Right lobe of liver (tissue), 6 donors: ENCODE measurements at places on chromosomes 11 and 22. TPM values are rescaled to one million over a fixed set of nuclear protein-coding genes. Genes with fewer than 3 reads are reported as not detected.

DNA sequence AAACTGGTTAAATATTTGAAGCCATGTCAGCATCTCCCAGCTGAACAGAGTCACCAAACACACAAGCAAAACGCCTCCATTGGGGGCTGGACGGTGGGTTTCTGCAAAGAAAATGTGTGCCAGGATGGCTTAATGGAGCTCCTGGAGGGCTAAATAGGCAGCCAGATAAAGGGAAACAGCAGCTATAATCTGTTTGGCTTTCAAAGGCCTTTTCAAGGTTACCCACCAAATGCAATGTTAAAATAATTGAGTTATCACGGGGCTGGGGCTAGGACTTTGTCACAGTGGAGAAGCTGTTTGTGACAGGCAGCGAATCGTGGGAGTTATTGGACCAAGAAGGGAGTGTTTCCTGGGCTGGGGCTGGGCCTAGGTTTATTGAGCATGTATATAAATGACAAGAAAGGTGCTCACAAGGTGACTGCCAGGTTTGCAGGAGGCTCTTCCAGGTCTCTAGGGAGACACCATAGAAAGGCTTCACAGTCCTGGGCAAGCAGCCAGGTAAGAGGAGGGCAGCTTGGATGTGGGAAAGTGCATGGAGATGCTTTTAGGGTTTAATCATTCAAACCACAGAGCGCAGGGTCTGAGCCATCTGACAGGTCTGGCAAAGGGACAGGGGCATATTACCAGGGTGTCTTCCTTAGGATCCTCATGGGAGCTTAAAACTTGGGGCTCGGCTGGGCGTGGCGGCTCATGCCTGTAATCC, 28.3 kb downstream of the GRIK4 start:
- no peak for DNase-seq

DNA sequence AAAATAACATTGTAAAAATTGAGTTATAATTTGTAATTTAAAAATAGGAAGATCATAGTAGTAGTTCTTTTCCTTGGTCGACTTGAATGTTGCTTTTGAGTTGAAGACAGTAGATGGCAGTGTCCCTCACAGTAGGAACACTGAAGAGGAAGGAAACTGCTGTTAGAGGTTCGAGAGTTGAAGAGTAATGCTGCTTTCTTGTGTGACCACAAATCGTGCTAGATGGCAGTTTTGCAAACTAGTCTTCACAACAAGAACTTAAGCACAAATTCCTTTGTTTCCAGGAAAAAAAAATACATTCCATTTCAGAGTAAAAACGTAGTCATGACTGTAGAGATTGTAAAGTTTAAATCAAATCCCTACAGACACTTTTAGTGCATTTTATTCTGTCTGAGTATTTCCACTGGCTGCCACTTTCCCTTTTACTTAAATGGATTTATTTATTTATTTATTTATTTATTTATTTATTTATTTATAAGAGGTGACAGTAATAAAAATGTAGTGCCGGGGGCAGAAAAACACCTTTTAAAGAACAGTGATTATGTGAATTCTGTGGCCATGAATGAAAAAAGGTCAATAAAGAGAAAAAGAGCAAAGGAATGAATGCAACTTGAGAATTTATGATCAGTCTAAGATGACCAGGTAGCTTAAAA, 54.6 kb downstream of the SPECC1L start:
- no peak for DNase-seq

DNA sequence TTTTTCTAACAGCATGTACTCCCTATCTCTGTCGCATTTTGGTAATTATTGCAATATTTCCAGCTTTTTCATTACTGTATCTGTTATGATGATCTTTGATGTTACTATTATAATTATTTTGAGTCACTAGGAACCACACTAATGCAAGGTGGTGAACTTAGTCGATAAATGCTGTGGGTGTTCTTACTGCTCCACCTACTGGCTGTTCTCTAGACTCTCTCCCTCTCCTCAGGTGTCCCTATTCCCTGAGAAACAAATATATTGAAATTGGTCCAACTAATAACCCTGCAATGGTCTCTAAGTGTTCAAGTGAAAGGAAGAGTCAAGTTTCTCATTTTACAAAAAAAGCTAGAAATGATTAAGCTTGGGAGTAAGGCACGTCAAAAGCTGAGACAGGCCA, 10.5 kb downstream of the ARL14EP start:
- DNase-seq = no peak

DNA sequence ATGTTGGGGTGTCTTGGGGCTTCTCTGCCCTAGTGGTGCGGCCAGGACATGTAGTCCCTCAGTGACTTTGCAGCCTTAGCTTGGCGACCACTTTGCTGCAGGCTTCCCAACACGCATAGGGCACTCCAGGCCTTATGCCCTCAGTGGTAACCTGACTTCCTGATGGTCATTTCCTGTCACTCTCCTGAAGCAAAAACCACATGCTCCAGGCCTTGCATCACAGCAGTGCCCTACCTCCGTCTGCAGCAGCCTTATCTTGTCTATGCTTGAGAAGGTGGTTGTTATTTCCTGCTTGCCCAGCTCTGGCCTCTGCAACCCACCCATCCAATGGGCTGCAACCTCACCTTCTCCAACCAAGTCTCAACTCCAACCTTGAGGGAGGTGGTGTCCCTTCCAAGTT, 33.4 kb upstream of the PISD start:
- no peak for DNase-seq

- no peak for DNase-seq
Measured at GRCh38 chr11:21761000-21761399, 431.9 kb upstream of the ANO5 start.

DNA sequence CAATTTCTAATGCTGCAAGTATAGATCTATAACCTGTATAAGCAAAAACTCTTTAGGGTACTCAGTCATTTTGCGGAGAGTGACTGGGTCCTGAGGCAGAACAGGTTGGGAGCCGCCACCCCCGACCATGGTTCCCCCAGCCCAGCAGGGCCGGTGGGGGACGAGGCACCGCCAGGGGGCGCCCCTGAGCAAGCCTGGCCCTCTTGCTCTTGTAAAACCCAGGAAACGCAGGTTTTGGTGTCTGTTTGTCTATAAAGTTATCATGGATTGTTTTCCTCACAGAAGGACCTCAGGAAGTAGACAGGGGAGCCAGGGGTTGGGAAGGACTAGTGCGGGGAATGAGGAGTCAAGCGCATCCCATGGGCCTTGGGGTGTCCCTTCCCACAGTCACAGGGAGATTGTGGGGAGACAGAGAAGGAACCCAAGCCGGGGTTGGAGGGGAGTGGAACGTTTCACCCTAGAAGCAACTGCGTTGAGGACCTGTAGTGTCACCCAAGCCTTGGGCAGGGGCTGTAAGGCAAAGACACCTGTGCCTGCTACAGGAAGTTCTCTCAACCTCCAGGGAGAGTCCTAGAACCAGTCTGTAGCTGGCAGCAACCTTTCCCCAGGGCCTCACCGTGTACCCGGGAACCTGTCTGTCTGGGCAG, 26.4 kb downstream of the KCTD17 start:
- peak; percentile 67 for DNase-seq

DNA sequence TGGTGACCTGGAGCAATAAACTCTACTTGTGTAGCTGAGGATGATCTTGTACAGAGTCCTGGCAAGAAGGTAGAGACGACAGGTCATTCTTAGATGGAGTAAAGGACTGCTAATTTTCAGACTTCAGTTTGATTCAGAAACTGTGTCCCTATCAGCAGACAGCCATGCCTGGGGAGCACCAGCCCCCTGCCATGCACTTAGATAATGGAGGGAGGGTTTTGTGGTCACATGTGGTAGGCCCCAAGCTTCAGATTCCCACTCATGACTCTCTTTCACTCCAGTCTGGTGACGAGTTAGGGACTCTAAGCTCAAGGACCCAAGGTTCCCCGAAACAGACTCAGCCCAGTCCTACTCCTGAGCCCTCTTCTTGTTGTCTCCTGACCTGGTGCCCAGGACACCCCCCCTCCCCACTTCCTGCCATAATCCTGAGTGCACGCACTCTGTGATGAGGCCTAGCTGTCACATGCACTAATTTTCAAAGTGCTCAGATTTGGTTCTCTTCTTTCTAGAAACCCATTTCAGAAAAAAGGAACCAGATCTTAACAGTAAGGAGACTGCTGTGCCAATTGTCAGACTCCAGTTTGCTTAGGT, 10.2 kb upstream of the AMPD3 start:
- DNase-seq = no peak

- no peak for DNase-seq
Measured at GRCh38 chr22:22681221-22681739, 36.9 kb downstream of the GGTLC2 start.

DNA sequence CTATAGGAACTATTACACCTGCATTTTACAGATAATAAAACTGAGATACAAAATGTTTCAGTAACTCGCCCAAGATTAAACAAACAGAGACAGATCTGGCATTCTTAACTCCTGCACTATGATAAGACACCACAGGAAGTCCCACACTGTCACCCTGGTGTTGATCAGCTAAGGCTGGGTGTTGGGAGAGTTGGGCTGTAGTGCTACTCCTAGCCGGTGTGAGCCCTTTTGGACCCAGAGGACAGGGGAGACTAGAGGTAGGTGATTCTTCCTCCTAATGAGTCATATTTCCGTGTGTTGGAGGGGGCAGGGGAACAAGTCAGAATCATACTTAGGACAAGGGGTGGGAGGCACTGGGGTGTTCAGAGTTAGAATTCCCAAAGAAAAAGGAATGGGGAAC, 353.2 kb upstream of the TENM4 start:
- DNase-seq = no peak

DNA sequence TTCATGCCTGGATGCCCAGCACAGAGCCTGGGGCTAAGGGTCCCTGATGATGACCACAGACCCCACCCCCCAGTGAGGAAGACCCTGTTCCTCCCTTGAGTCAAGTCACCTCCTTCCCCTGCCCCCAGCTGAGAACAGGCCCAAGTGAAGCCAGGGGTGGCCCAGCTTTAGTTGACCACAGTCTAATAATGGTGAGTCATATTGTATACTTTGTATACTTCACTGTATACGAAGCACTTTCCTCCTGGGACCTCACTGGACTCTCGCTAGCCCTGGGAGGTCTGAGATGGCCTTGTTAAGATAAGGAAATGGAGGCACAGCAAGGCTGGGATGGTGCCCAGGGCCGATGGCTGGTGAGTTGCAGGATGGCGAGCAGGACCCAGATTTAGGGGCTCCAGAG, 3.7 kb upstream of the FLRT1 start:
- DNase-seq = no peak

The RPS6KA4 gene
- 6.6 TPM for total RNA-seq

The ANGPTL5 gene
- total RNA-seq = not detected

The MS4A15 gene
- total RNA-seq = not detected

The PHOX2A gene
- total RNA-seq = not detected

The OR4C11 gene
- total RNA-seq = not detected

The PIWIL4 gene
- 0.12 TPM for total RNA-seq
